GM12891 (cell line): ENCODE measurements at places on chromosomes 3 and 15.

GRCh38 chr3:192864941-192865340 lies 52.7 kb downstream of the MB21D2 start:
- DNase-seq: no peak

- no peak for DNase-seq
These were observed 9.2 kb upstream of the ATP2B2 start for GRCh38 chr3:10514407-10515069.

- DNase-seq: no peak
These were observed 26.5 kb downstream of the PPP2R3A start for GRCh38 chr3:135992072-135992471.

DNA sequence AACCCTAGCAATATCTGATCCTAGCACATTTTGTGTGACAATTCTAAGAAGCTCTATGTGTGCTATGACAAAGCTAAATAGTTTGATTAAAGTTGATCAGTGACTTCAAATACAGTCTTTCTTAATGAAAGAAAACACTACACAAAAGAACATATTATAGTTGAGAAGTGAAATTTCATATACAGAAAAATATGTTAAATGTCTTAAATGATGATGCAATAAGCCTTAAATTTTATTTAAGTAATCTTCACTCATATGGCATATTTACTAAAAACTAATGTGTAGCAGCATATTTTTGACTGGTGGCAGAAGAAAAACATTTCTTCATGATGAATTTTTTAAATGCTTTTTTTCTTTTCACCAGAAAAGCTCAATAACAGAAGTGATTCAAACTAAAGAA lies 485.5 kb downstream of the TUSC7 start:
- DNase-seq: no peak

GRCh38 chr3:76917436-76917835 lies 122.5 kb upstream of the ROBO2 start:
- no peak for DNase-seq

DNA sequence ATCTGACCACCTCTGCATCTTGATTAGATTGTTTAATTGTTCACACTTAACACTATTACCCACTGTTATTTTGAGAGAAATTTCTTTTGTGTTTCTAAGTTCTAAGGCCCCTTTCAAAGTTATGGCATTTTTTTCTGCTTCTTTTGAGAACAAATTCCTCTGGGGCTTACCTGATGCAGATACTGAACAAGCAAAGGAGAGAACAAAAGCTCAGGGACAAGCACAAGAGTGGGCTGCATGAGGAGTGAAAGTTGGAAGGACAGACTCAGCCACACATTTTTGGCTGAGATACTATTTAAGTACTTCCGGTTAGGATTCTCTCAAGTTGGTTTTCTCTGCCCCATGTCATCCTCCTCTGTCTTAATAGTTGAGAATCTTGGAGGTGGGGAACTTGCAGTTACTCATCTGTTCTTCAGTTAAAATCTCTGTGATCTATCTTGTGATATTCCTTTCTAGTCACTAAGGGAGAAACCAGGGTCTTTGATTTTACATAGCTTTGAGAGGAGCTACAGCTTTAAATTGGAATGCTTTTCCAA lies 54.7 kb downstream of the CMTM6 start:
- DNase-seq: no peak

GRCh38 chr15:55530861-55531313 lies 22.9 kb upstream of the DNAAF4 start:
- DNase-seq: no peak

DNA sequence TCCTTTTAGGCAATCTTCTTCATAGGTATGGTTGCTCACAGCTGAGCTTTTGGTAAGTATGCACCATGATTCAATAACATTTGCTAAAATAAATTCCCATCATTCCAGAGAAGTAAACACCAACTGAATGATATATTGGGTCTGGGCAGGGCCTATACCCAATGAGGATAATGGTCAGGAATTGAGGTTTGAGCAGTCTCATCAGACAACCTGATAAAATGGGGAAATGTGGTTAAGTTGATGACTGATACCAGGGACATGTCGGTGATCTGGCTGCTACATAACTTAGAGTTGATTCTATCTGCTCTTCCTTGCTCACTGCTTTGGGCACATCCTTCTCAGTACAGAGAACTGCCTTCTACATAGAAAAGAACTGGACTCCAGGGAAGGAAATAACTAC lies 92.9 kb downstream of the GPR156 start:
- no peak for DNase-seq

- no peak for DNase-seq
These were observed 31.0 kb upstream of the KBTBD12 start for GRCh38 chr3:127884041-127884440.

- DNase-seq: no peak
These were observed 184.4 kb upstream of the BHLHE40 start for GRCh38 chr3:4794798-4795197.

DNA sequence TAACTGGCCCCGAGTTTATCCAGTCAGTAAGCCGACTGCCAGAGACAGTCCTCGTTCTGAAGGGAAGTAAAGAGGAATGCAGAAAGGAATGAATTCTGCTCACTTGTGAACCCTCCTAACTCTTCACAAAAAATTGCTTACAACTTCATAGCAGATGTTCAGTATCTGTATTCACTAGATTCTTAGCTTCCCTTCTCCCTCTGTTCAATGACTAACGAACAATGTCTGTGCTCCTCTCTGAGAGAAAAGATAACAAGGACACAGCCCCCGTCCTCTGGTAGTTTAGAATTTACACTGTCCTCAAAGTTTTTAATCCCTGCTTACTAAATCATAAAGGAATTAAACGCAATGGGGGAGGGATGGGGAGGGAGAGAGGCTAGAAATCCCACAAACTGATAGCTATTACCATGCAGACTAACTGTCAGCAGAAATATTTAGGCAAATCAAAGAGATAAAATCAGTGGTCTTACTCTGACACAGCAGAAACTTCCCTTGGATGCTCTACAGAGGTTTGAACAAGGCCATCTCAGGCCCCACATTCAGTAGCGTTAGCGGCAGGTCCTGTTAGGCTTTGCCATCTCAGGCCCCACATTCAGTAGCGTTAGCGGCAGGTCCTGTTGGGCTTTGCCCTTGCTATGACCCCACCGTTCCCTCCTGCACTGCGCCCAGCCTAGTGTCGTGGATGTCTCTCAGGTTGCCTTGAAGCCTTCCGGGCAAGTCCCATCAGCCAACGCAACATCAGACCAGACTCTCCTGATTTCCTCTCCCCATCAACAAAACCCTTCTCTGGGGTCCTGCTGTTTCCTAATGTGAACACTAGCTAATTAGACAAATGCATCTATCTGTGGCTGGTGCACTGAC lies 23.4 kb downstream of the NRROS start:
- DNase-seq: no peak

DNA sequence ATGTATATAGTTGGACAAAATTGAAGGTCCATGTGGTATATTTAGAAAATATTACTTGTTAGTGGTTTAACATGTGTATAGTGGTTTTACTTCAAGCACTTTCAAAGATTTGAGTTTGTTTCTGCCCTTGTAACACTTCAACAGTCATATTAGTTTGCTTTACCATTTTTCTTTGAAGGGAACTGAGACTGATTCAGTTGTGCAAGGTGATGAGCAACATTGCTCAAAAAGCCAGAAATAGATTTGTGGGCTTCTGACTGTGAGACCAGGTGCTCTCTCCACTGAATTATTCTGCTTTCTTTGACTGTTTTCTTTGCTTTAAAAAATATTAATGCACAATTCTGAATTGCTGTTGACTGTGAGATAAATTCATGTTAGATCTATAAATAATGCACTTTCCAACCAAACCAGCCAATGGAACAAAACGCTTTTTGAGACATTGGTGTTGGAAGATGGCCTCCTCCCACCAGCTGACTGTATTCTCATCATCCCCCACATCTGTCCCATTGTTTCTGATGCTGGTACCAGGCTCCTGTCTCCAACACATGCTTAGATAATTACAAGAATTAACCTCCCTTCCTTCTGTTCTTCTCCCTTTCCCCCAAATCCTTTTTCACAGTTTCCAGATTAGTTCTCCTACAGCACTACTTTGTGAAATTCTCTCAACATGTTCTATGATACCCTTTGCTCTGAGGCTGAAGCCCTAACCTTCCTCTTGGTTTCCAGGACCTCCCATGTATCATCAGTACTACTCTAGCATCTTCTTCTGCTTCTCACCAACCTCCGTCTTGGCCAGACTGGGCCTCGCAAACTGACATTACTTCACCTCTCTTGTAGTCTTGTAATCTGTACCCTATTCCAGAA lies 27.9 kb downstream of the PLCL2 start:
- no peak for DNase-seq

GRCh38 chr15:63818191-63818590 lies 15.6 kb downstream of the HERC1 start:
- no peak for DNase-seq

DNA sequence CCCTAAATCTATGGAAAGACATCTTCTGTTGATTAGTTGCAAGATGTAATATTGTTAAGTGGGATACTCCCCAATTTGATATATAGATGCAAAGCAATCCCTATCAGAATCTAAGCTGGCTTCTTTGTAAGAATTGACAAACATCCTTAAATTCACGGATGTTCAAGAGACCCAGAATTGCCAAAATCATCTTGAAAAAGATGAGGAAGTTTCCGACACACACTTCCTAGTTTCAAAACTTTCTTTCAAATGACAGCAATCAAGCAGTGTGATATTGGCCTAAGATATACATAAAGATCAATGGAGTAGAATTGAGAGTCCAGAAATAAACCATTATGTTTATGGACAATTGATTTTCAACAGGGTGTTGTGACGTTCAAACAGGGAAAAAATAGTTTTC lies 383.6 kb downstream of the LPP start:
- DNase-seq: no peak

- DNase-seq: no peak
These were observed 293.0 kb upstream of the ATP11B start for GRCh38 chr3:182500289-182500688.

DNA sequence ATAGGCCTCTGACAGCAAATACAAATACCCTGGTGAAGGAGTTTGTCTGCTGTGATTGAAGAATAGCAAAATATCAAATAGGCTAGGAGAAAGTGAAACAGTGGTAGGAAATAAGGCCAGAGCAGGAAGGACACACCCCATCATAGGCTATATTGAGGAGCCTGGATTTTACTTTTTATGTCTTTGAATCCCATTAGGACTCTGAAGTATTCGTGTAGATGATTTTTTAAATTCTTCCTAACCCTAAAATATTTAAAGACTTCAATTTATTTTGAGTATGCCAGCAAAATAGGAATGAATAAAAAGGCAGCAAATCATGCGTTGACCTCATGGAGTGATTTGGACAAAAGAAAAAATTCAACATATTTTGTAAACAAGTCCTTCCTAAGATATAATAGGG lies 562.8 kb downstream of the NAALADL2 start:
- DNase-seq: no peak

- no peak for DNase-seq
These were observed 22.6 kb upstream of the MTMR10 start for GRCh38 chr15:31013863-31014607.

DNA sequence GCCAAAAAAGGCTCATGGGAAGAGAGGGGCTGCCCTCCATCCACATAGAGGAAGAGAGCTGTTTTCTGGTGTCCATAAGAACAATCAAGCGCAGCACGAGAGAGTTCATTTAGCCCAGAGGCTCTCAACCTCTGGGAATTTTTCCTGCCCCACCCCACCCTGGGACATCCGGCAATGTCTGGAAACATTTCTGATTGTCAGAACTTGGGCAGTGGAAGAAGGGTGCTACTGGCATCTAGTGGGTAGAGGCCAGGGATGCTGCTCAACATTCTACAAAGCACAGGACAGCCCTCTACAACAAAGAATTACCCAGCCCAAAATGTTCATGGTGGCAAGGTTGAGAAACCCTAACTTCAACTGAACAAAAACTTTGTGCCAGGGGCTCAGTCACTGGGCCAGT lies 92.9 kb downstream of the RAB11A start:
- no peak for DNase-seq

DNA sequence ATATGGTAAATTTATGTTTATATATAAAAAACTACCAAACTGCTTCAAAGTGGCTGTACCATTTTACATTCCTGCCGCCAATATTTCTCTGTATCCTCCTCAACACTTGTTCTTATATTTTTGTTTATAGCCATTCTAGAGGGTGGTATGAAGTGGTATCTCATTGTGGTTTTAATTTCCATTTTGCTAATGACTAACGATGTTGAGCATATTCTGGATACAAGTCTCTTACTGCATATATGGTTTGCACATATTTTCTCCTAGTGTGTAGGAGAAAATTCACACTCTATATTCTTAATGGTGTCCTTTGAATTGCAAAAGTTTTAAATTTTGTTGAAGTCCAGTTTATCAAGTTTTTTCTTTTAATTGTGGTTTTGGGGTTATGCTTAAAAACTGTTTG lies 15.1 kb downstream of the NMD3 start:
- DNase-seq: no peak

GRCh38 chr3:161038725-161039124 lies 66.4 kb downstream of the B3GALNT1 start:
- DNase-seq: no peak

- DNase-seq: no peak
These were observed 99.9 kb upstream of the CCNL1 start for GRCh38 chr3:157259825-157260224.

- DNase-seq: no peak
These were observed 69.1 kb downstream of the SEMA6D start for GRCh38 chr15:47786371-47786770.

GRCh38 chr3:98600412-98601095 lies 7.1 kb upstream of the CPOX start:
- no peak for DNase-seq

GRCh38 chr3:126102530-126102951 lies 18.6 kb upstream of the SLC41A3 start:
- DNase-seq: no peak

DNA sequence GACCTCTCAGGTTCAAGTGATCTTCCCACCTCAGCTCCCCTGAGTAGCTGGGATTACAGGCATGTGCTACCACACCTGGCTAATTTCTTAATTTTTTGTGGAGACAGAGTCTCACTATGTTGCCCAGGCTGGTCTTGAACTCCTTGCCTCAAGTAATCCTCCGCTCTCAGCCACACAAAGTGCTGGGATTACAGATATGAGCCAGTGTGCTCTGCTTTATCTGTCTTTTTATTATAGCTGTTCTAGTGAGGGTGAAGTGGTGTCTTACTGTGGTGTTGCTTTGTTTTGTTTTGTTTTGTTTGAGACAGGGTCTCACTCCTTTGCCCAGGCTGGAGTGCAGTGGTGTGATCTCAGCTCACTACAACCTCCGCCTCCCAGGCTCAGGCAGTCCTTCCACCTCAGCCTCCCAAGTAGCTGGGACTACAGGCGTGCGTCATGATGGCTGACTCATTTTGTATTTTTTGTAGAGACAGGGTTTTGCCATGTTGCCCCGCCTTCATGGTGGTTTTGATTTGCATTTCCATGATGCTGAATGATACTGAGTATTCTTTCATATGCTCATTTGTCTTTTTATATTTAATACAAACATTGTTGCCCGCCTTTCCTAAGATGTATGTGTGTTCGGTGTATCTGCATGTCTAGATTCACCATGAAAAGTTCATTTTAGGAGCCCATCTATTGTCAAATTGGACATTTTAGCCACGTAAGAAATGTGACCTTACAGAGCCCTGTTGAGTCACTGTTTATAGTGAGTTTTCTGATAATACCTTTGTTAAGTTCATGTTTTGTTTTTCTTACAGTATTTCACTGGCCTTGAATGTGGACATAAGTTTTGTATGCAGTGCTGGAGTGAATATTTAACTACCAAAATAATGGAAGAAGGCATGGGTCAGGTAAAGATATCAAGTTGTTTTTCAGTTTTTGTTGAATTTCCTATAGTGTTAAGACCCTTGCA lies 80.6 kb downstream of the ARIH1 start:
- no peak for DNase-seq
